ENCODE measurements at places on chromosomes 13 and 19. TPM values are rescaled to one million over a fixed set of nuclear protein-coding genes. Genes with fewer than 3 reads are reported as not detected.

- DNase-seq, result no peak
Measured at GRCh38 chr13:113245849-113246796, 36.7 kb downstream of the CUL4A start.

WDR87 gene
- not detected for polyA plus RNA-seq

DNA sequence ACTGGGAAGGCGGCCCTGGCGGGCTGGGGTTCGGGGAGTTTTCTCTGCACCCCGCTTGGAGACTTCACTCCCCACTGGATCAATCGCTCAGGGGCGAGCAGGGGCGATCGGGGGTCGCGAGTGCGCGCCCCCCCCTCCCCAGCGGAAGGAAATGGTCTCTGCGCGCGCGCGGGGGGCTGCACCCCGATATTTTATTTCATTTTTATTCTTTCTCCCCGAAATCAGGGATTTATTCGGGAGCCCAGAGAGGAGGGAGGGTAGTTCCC is 421 bp downstream of the ARID3A start:
- no peak for DNase-seq

FOXO1 gene
- 3.4 TPM for polyA plus RNA-seq

PRTN3 gene
- 0.12 TPM for polyA plus RNA-seq

DNA sequence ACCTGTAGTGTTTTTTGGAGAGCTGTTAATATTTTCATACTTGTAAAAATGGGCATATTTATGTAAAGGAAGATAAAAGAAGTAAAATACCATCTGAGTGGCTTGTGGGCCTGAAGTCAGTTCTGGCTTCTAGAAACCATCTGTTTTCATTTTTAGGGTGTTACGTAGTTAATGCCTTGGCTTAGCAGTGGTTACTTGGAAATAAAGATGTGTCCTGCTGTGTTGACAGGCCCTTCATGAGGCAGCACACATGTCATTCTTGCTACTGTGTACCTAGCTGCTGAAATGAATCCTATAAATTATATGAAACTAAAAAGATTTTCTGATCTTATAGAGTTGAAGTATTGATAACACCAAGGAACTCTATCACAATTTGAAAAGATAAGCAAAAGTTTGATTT is 16.0 kb downstream of the ILF3 start:
- DNase-seq, result no peak

- DNase-seq, result no peak
Measured at GRCh38 chr13:21016487-21016886, 44.9 kb downstream of the LATS2 start.

Measured in heart right ventricle (tissue), 16 donors.